ENCODE measurements at places on chromosomes 3 and 15.

GRCh38 chr15:31329640-31330010 is 3.0 kb downstream of the KLF13 start:
- DNase-seq = no peak

DNA sequence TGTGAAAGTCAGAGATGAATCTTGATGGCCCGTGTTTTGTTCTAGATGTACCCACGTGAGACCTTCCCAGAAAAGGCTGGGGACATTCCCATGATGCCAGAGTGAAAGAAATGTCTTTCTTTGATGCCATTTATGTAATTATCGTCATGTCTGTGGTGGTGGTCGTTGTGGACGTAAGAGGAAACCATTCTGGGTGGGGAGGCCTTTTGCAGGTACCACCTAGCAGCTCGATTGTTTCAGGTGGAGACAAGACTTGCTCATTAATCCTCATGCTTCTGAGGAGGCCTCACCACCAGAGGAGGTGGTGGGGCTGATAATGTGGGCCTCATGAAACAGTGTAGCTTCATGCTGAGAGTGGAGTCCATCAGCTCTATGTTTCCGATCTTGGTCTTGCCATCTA is 58.1 kb upstream of the USP3 start:
- DNase-seq = no peak

DNA sequence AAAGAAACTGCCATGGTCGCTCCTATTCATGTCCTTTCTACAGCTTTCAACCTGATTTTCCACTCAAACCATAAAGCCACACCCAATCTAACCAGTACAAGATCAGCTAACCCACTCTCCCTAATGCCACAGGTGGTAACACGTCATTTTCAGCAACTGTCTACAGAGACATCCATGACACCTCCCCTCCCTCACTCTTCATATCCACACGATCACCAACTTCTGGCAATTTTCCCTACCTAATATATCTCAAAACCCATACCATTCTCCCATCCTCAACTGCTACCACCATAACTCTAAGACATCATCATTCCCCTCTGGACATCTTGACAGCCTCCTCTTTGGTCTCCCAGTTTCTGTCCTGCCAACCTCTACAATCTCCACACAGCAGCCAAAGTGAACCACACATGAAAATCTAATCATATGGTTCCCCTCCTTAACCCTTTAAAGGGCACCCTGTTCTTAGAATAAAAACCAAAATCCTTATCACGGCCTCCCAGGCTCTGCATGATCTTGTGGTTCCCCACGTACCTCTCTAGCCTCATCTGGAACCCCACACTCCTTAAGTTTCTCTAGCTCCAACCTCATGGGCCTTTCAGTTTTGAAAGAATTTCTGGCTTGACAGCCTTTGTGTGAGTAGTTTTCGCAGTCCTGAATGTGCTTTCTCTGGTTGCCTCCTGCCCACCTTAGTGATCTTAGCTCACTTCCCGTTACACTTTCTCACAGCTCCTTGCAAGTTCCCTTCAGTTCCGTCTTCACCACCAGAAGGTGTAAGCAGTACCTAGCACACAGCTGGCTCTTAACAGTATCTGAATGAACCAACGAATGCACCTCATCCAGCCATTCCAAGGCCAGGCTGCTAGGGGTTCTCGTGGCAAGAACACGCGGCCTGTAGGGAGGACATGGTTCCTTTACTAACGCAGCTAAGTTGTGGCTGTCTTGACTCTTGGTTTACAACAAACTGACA is 33.4 kb downstream of the SPINK8 start:
- no peak for DNase-seq

DNA sequence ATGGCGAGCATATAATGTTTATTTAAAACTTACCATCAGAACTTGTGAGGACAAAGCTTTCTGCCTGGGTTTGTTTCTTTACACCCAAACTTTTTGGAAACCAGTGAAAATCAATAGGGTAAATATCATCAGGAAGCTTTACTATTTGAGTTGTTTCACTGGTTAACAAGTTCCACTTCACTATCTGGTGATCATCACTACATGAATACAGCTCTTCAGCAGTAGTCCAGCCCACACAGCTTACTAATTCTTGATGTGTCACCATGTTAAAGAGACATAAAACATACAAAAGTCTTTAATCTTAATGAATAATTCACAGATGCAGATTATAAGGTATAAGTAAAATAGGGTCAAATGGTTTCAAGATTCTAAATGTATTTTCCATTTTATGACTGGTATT is 17.6 kb downstream of the IFT80 start:
- no peak for DNase-seq

DNA sequence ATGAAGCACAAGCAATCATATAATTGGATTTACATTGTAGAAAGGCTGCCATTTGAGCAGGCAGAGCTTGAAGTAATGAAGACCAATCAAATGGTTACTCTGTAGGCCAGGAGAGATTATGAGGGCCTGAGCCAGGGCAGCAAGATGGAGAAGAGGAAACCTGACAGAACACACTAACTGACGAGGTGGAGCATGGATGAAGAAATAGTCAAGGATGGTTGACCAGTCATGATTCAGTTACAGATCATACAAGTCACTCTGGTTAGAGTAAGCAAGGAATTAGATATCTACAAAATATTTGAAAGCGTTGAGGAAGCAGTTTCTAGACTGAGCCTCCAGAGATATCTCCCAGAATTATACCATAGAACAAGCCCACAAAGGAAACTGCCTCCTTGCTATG is 101.8 kb upstream of the THSD4 start:
- DNase-seq = no peak

- DNase-seq = no peak
Observed at GRCh38 chr3:130787422-130788068, 40.9 kb upstream of the PIK3R4 start.

DNA sequence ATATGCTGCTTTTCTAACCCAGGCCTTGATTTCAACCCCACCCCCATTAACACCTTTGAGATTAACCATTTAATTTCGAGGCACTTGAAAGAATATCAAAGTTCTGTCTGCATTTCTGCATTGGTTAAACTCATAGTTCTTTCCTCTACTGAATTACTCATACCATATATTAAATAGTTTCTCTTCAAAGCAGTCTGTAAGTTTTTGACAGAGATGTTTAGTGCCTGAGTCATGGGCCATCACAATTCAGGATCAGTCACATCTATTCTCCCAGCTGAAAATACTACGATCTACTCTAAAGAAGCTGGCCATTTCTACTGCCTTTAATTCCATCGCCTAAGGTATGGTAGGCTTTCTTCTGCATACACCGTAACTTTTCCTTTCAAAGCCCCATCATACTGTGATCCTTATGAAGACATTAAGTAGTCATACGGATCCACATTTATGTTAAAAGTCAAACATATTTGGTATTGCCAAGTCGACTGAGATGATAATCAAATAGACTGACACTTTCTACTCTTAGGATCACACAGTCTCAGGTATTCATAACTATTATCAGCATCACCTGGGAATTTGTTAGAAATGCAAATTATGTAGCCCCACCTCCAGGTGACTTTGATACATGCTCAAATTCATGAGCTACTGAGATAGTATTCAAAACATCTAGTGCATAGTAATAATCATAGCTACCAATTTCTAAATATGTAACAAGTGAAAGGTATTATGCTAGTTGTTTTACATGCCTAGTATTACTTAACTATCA is 489.4 kb upstream of the IL12A start:
- DNase-seq = peak; percentile 20

- no peak for DNase-seq
Observed at GRCh38 chr3:128228366-128228910, 75.2 kb downstream of the EEFSEC start.

DNA sequence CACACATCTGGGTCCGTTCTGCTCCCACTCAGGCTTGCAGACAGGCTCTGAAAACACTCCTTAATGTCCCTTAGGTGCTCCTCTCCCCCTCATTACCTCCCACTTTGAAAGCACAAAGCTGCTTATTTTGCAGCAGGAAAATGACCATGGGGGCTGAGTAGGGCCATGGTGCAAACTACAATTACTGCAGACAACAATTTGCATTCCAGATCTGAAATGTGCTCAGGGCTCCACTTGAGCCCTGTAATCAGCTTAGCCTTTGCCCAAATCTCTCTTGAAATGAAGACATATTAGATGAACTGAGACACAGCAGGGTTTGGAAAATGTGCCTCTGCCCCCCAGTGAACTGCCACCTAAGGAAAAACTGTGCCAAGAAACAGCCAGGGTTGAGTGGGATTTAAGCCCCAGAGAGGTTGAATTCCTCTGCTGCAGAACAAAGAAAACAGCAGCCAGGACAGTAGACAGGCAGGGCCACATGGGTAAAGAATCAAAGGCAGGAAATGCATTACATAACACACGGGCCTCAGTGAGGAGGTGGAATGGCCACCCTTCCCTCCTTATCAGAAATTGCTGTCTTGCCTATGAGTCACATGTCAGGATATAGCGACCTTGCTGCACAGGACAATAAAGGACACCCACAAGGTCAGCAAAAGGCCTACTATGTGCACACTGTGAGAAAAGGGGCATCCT is 126.8 kb upstream of the ARHGEF3 start:
- no peak for DNase-seq

GRCh38 chr3:182104881-182105280 is 393.2 kb downstream of the SOX2 start:
- peak; percentile 57 for DNase-seq

GRCh38 chr3:155079746-155080487 is at the start of gene MME:
Gene MME (plus strand): TSS chr3:155080319. CDS start chr3:155084168, 3,849 bp downstream.
- DNase-seq = no peak

DNA sequence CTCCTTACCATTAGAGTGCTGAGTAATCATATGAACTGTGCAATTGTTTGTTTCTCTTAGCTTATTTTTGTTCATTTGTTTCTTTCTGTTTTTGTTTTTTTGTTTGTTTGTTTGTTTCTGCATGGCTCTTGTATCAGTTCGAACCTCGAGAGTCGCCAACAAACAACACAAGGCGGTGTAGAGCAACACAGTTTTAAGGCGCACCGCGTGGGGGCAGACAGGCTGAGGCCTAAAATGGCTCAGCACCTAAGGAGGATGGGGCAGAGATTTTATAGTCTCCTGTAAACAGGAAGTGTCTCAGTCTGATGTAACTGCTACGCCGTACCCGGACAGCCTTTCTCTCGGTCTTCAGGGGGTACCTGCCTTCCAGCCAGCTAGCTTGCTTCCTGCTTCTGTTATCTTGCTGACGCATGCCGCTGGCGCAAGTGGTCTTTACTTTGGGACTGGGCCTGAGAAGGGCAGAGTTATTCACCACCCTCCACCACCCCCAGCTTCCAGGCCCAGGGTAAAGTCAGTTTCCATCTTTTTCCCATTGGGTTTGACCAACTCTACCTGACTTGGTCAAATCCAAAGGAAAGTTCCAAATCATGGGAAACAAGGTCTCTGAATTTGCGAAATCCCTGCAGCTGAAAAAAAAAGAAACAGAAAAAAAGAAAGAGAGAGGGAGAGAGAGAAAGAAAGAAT is 25.8 kb upstream of the MFGE8 start:
- DNase-seq = no peak

DNA sequence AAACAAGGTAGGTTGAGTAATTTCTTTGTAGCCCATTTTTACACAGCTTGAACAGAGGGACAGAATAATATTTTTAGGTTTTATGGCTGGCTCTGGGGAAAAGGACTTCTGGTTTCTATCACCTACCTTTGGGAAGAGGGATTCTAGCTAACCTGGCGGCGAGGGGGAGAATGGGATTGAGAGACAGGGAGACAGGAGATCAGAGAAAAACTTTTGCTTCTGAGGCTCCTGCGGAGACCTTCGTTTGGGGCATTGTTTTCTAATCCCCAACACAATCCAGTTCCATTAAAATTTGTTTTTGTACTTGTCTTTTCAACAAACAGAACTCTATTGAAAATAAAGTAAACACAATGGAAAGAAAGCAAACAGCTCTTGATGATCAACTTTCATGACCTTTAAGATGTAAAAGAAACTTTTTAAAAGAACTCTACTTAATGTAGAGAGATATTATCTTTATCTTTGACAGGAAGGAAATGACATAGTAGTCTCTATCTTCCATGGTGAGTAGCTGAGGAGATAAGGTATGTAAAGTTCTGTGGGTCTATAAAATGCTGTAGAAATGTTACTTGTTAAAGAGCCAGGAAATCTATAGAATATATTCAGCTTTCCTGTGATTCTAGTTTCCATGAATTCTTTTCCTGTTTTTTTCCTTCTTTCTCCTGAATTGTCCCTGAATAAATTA is 37.0 kb upstream of the P2RY1 start:
- DNase-seq = no peak

DNA sequence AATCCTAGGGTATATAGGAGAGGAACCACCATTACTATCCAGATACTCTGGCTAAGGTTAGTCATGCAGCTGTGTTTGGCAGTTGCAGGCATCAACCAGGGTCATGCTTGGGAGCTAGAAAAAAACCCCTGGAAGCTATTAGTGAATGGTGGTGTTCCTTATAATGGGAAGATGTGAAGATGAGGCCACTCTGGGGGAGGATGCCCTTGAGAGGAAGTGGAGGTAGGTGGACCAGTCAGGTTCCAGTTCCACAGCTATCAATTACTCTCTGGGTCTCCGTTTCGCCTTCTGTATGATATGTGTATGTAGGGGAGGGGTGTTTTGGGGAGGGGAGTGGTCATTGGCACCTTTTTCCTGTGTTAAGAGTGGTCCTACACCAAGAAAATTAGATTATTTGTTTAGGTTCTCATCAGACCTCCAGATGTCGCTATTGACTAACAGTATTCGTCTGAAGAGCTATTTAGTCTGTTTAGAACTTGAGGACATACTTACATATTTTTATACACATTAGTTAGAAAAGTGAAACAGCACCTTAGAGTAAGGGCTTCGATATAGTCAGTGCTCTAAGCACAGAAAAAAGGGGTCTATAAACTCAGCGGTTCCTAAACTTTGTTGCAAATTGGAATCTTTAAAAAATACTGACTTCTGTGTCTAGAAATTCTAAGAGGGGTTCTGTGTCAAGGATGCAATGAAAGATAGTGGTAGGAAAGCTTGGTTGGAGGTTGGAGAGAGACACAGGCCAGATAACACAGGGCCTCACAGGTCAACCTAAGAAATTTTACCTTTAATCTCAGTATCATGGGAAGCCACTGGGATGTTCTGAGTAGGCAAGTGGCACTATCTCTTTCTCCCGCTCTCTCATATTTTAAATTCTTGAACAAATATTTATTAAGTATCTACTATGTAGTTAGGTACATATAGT is 9.1 kb upstream of the HPS3 start:
- DNase-seq = peak; percentile 31

- peak; percentile 56 for DNase-seq
Observed at GRCh38 chr15:68149059-68149458, 56.1 kb downstream of the CALML4 start.

- no peak for DNase-seq
Observed at GRCh38 chr3:180329187-180329586, 272.8 kb upstream of the TTC14 start.

Measured in fibroblast of skin of left biceps (primary cell).